ENCODE measurements at places on chromosomes 6 and 20. TPM values are rescaled to one million over a fixed set of nuclear protein-coding genes. Genes with fewer than 3 reads are reported as not detected.

- DNase-seq = no peak
These were observed 19.4 kb downstream of the GPX6 start for GRCh38 chr6:28496099-28496779.

GRCh38 chr6:135867332-135867731, 15.8 kb downstream of the PDE7B start:
- no peak for DNase-seq

DNA sequence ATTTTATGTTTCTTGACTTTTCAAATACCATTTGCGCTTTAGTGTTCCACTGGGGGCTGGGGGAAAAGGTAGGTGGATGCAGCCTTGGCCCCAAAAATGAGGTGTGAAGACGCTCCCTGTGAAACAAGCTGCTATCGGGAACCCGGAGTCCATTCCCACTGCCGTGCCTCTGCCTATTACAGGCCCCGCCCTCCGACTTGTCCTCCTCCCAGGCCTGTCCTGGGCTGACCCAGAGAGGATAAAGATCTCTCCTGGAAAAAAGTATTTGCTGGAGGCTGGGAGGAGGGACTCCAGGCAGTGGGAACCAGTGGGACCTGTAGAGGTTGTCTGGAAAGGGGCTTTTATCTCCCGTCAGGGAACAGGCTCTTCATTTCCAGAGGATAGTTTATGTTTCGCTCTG, 215.0 kb downstream of the SLC24A3 start:
- no peak for DNase-seq

GRCh38 chr20:44646023-44646640, 5.4 kb downstream of the ADA start:
- peak; percentile 57 for DNase-seq

DNA sequence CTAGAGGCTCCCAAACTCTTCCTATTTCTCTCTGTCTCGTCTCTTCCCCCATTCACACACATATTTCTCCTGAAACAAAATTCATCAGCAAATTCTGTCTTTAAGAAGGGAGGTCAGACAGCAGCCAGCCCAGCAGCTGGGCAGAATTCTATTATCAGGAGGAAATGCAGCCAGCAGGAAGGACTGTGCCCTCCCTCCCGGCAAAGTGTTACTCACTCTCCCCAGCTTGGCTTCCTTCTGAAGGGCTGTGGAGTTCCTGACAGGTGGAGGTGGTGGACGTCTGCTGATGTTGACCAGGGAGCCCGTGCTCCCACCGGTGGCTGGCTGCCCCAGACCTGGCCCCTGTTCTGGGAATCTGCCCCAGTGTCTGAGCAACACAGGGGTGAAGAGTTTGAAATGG, 37.3 kb downstream of the KCNB1 start:
- no peak for DNase-seq

- no peak for DNase-seq
These were observed 162.1 kb downstream of the MTFR2 start for GRCh38 chr6:136087986-136088385.

- DNase-seq = no peak
These were observed 141.1 kb upstream of the SLC24A3 start for GRCh38 chr20:19071446-19071725.

DNA sequence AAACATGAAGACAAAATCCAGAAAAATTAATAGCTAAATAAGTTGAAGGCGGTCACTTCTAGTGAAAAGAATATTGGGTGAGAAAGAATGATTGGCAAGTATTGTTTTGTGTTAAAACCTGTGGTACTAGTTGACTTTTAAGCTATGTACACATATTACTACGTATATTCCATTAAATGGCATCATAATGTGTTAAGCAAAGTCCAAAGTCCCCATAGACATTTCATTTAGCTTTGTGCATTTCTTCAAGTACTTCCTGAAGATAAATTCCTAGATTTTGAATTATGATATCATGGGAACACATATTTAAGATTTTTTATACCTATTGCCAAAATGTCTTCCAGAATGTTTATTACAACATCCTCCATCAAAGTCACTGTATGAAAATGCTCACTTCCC, 272.7 kb upstream of the IRAK1BP1 start:
- no peak for DNase-seq

DNA sequence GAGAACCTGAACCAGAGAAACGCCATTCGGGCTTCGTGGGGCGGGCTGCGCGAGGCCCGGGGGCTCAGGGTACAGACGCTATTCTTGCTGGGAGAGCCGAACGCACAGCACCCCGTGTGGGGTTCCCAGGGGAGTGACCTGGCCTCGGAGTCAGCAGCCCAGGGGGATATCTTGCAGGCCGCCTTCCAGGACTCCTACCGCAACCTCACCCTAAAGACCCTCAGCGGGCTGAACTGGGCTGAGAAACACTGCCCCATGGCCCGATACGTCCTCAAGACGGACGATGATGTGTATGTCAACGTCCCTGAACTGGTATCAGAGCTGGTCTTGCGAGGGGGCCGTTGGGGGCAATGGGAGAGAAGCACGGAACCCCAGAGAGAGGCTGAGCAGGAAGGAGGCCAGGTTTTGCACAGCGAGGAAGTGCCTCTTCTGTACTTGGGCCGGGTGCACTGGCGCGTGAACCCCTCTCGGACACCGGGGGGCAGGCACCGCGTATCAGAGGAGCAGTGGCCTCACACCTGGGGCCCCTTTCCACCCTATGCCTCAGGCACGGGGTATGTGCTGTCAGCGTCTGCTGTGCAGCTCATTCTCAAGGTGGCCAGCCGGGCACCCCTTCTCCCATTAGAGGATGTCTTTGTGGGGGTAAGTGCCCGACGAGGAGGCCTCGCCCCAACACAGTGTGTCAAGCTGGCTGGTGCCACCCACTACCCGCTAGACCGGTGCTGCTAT, 904 bp downstream of the B3GALT4 start:
- DNase-seq = no peak

DNA sequence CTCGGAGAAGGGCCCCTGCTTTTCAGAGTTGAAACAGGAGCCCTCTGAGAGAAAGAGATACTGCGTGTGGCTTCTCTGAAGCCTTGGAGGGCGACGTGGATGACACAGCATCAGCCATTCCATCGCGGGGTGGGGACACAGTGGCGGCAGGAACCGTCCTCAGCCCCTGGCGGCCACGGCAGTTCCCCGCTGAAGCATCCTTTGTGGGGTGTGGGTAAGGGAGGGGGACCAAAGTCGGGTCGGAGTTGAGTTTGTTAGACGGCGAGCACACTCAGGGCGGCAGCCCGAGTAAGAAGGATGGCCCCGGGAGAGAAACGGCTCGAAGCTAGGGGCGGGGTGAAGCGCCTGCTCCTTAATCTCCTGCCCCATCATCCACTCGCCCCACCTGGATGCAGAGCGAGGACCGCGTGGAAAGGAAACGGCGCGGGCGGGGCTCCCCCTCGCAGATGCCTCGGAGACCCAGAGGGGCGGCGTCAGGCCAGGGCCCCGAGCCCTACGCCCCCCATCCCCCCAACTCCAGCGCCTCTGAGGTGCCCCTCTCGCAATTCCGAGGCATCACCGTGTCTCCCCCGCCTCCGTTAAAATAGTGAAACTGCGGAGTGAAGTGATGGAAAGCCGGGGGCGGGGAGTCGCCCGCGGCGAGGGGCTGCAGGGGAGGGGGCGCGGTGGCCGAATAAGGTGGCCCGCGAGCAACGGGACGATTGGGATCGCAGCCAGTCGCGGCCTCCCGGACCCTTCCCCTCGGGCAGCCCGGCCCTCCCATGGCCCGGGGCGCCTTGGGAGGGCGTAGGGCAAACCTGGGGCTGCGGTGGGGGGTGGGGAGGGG, 796 bp upstream of the RREB1 start:
- peak; percentile 64 for DNase-seq

DNA sequence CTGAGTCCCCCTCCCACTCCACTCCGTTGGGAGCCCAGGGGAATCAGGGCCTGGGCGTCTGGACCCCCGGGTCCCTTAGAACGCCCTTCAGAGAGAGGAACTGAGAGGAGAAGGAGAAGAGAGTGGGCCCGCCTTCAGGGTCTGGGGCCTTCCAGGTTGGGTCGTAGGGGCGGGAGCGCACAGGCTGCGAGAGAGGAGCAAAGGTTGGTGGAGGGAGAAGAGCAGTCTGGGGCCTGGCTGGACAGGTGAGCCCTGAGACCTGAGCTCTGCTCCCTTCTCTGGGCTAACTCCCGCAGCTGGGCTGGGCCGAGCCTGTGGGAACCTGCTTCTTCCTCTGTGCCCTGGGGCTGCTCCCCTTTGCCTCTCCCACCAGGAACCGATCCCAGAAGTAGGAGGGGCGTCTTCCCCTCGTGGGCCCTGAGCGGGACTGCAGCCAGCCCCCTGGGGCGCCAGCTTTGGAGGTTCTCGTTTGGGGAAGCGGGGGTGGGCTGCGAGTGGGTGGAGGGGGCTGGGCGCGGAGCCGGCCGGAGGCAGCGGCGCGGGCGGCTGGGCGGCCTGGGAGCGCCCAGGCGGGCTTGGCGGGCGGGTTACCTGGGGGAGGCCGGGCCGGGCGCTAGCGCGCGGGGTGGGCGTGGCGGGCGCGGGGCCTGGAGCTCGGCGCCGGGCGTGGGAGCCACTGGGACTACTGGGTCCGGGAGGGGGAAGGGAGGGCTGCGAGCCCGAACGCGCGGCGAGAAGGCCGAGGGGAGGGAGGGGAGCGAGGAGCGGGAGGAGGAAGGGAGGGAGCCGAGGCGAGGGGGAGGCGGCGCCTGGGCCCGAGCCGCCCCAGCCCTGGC, at the start of gene DDR1:
Gene DDR1, plus strand, starts transcription at position 835 of the 836 bp plus-strand sequence. CDS start 4,211 bp downstream, outside the sequence.
- no peak for DNase-seq

DNA sequence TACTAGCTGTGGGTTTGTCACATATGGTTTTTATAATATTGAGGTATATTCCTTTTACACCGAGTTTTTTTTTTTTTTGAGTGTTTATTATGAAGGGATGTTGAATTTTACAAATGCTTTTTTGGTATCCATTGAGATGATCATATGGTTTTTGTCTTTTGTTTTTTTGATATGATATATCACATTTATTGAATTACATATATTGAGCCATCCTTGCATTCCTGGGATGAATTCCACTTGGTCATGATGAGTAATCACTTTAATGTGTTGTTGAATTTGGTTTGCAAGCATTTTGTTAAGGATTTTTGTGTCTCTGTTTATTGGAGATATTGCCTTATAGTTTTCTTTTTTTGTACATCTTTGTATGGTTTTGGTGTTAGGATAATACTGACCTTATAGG, 3.3 kb upstream of the ZNF337 start:
- DNase-seq = no peak

DNA sequence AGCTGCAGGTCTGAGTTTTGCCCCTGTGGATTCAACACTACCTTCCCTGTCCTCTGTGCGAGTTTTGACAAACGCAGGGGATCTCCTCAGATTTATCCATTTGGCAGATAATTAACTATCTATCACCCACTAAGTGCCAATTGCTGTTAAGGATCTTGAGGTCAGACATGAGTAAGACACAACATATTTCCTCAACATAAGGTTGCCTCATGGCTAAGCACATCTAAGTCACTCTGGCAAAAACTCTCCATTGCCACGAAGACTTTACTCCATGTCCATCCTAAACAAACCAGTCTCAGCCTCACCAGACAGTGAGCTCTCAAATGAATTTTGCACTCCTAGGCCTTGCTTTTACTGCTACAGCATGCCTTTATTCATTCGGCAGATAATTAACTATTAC, 408.4 kb downstream of the MAFB start:
- no peak for DNase-seq

- no peak for DNase-seq
These were observed 9.3 kb upstream of the FKBP1A start for GRCh38 chr20:1402149-1402548.

DNA sequence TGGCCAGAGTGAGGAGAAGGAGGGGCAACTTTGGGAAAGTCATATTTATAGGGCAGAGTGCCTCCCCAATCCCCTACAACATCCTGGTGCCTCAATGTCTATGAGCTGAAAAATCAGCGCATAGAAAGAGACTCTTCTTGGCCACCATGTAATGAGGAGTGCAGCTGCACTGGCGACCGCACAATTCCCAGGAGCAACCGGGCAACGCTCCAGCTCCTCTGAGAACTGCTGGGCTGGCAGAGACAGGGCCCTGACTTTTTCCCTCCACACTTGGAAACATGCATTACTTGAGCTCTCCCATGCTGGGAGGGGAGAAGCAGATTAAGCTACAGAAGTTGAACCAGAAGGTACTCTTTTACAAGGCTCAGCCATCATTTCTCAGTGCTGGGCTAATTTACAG, 31.4 kb upstream of the MARCKS start:
- no peak for DNase-seq

- peak; percentile 69 for DNase-seq
These were observed 96.8 kb upstream of the NFATC2 start for GRCh38 chr20:51639206-51639832.

DNA sequence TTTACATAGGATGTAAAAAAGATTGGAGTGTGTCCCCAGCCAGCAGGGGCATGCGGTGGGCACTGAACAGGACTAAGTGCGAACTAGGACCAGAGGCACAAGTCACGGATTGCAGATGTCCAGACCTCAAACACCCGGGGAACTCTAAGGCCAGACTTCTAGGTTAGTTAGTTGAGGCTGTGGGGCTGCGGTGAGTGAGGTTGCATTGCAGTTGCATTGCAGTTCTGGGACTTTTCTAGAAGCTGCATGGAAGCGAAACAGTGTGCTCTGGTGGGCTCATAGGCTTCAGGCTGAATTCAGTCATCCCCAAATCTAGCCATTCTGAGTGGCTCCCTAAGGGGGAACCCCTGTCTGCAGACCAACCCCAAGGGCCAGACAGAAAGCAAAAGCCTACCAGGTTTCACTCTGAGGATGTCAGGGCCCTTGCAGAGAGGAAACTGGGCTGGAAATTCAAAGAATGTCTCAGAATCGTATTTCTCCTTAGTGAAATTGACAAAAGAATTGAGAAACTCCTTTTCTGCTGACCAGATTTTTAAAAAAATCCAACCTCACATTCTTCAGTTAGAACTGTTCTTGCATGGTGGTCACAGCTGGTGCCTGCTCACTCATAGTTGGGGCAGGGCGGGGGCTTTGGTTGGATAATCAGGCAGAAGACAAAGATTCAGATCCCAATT, 182.8 kb downstream of the ZDHHC14 start:
- no peak for DNase-seq

DNA sequence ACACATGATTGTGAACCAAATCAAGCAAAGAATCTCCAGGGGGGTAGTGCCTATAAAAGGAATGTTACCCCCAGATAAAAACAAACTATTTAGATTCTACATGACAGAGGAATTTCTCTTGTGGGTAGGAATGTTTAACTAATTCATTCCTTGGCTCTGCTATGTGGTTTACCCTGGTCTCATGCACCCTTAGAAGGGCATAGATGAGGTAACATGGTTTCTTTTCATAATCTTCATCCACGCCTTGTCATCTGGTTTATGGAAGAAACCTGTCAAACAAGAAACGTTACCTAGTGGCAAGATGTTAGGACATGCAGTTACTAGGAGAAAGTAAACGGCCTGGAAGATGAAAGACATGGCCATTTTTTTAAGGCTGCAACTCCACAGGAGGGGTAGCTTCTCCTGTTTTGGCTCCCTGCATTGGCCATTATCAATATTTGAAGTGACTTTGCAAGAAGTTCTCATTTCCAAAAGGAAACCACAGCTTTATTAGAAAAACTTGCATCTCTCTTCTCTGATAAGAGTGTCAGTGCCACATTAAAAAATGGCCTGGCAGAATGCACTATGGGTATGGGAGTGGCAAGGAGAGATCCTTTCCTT, 45.5 kb downstream of the STX11 start:
- DNase-seq = no peak

Gene SIRPB2
- not detected for total RNA-seq

Gene TMC2
- not detected for total RNA-seq

Gene LATS1
- total RNA-seq = 21.9 TPM

Gene DNAH8
- total RNA-seq = 1.1 TPM

Gene RTF2
- total RNA-seq = 85.5 TPM

Gene HLA-E
- 493 TPM for total RNA-seq

Gene TGM2
- total RNA-seq = not detected

Gene STXBP5
- 17.7 TPM for total RNA-seq

Gene CST2
- total RNA-seq = not detected

Gene BANF2
- not detected for total RNA-seq

Gene ME1
- not detected for total RNA-seq

Gene C6orf141
- 0.35 TPM for total RNA-seq

Gene ARG1
- not detected for total RNA-seq

Measured in activated naive CD4-positive, alpha-beta T cell treated with anti-CD3 and anti-CD28 coated beads, Interleukin-2, amount 50 U/mL, for 72 hours (primary cell).